ENCODE measurements at places on chromosomes 2 and 18.

GRCh38 chr2:41990688-41991087, 57.1 kb upstream of the PKDCC start:
- DNase-seq = no peak

- DNase-seq = no peak
These were observed 59.6 kb downstream of the HPCAL1 start for GRCh38 chr2:10362096-10362897.

- no peak for DNase-seq
These were observed 61.0 kb downstream of the LPIN1 start for GRCh38 chr2:11807156-11808015.

DNA sequence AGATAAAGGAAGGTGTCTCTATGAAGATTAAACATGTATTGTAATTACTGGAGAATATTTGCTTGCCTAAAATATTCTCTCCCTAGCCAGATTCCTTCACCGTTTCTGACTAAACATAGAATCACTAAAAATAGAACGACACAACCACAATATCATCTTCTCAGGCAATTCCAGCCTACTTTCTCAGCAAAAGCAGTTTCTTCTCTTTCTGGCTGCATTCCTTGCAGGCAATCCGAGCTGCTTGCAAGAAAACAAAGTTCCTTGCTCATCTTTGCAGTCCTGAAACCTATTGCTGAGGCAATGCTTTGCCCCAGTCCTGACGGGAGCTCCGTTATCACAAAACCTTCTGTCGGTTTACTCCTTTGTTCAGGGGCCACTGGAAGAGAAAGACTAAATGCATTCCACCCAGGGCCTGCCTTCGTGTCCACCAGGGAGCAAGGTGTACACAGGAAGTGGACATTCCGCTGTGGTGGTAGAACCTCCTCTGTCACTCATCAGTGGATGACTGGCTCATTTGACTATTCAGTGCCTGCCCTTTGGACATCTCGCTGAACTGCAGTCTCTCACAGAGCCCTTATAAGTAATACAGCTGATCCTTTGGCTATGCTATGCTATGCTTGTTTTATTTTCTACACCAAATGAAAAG, 239.2 kb upstream of the DOK6 start:
- DNase-seq = no peak

DNA sequence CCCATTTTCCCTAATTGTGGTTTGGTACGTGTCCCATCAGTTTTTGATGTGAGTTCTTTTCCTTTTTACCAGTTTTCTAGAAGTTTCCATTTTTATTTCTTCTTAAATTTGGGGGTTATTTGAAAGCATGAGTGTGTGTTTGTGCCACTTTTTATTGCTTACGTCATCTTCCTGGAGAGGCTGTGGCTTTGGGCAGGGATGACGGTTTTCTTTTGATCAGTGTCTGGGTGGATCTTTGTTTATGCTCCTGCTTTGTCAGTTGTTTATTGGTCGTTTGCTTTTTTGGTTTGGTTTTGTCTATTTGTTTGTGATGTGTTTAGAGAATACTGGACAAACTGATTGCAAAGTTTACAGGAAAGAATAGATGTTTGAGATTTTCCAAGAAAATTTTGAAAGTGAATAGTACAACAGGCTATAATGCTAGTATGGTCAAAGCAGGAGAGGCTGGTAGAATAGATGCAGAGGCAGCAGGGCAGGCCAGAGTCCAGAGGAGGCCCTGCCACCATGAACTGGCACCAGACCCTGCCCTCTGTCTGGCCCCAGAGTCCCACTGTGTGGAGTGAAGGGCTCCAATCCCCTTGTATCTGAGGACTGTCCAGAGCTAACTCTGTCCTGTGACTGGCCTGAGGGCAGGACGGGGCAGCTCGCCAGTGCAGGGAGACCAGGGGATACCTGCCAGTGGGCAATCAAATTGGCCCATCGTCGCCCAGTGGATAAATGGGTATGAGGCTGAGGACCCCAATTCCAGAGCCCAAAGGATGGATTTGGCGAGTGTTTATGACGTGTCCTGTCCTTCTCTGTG, 23.4 kb upstream of the SNED1 start:
- no peak for DNase-seq

- no peak for DNase-seq
These were observed 297.4 kb downstream of the EIPR1 start for GRCh38 chr2:3079959-3080948.

DNA sequence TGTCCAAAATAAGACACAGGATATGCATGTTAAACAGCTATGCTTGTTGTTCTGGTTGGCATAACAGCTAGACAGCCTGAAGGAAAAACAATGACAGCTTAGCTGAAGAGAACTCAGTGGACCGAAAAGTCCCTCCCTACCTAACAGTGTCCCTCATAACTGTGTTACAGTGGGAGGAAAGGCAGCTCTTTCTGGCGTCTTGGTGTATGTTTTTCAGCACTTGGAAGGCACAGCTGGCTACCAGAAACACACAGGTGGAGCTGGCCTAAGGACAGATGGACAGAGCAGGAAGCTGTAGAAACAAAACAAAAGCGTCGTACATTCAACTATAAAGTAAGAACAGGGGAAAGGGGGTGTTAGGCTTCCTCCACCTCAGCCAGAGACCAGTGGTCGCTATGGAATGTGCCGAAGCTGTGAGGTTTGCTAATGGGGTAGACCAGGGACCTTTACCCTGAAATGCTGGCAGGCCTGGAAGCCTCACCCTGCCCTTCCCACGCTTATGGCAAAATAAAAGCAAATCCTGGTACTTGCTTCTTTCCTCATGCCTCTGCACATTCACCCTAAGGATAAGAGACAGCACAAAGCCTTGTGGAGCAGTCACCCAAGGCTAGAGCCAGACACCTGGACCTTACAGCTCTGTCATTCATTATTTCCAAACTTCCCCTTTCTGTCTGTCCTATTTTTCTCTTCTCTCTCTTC, 103.5 kb upstream of the TRIB2 start:
- DNase-seq = no peak

DNA sequence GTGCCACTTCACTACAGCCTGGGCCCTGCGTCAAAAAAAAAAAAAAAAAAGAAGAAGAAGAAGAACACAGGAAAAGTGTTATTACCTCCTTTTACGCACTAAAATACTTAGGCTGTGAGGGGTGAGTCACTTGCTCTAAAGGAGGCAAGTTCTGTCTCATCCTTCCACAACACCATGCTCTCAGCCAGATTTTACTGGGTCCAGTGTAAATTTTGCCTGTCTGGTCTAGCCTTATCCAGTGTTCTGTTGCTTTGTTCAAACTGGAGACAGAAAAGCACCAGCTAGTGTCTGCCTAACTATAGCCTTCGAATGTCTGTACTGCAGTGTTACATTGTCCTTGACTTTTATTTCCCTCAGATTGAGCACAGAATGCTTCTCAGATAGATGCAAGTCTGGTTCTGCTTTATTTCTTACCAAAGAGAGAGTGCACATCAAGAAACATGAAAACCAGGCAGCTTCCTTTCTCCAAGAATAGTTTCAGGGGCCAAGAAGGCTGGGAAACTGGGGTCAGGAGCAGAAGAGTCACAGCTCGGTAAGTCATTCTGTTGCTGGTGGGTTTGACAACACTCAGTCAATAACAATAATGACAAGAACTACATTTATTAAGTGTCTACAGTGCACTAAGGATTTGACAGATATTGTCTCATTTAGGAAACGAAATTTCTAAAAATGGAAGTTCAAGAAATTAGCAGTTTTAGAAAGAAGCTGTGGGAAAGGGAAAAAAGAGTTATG, 3.1 kb upstream of the MSGN1 start:
- DNase-seq = no peak

- DNase-seq = no peak
These were observed 321.8 kb downstream of the ZEB2 start for GRCh38 chr2:144198116-144198515.

All from CD8-positive, alpha-beta memory T cell (primary cell).